ENCODE measurements at places on chromosomes 5 and 9.
A peak's percentile ranks its signal among the peaks of the same experiment; 100 is the strongest.

DNA sequence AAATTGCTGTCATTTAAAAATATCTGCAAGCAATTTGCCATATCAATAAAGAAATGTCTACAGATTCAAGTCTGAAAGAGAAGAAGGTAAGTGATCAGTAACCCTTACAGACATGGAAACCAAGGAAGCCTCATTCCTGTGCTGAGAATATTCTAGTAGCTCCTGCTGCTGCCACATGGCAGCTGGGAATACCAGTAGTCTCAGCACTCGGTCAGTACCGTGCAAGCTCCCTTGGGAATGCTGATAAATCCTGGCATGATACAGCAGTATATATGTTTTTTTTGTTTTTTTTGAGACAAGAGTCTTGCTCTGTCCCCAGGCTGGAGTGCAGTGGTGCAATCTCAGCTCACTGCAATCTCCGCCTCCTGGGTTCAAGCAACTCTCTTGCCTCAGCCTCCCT lies 27.9 kb downstream of the NANS start:
- no peak for DNase-seq

- no peak for DNase-seq
Observed at GRCh38 chr9:136345281-136346156, 18.0 kb downstream of the DNLZ start.

GRCh38 chr9:122572456-122572855 lies 10.7 kb downstream of the OR1L8 start:
- no peak for DNase-seq

DNA sequence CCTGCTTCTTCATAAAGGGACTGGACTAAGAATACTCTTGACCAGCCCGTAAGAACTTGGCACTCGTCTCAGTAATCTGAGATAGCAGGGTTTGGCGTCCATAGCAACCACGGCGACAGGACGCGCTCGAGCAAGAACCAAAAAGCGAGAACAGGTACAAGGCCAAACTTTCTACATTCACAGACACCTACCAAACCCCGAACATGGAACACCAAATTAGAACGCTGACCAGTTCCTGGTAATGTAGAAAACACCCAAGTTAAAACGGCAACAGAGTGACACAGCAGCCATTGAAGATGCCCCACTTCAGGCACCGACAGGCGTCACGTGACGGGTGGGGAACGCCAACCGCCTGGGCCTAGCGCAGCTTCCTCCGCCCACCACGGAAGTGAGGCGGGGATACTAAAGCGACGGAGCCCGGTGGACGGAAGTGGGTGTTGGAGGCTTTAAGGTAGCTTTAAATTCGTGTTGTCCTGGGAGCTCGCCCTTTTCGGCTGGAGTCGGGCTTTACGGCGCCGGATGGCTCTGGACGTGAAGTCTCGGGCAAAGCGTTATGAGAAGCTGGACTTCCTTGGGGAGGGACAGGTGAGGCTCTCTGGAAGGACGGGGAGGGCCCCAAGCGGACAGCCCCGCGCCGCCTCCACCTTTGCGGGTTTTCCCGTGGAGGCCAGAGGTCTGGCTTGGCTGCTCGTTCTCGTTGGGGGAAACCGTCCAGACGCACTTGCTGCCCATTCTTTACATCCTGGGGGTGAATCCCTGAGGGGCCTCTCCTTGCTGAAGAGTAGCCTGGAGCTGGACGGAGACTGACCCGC lies at the start of gene CDK7:
TSS of gene CDK7 (plus strand) at position 430 of the 812 bp plus-strand sequence. CDS start at position 520, 90 bp downstream.
- peak; percentile 85 for DNase-seq

DNA sequence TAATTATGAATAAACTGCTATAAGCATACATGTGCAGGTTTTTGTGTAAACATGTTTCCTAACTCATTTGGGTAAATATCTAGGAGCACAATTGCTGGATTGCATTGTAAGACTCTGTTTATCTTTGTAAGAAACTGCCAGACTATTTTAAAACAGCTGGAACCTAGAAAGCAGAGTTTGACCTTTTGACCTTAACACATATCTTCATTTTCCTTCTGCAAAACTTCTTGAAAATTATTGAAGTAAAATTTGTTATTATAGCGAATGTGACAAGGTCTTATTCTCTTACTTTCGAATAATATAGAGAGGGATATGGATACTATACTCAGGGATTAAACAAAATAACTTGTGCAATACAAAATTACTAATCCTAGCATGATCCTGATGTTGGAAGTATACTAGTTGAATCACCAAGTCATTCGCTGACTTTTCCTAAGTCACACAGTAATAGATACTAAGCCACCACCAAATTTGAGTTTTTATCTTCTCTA lies 3.2 kb upstream of the ANXA1 start:
- DNase-seq: no peak

DNA sequence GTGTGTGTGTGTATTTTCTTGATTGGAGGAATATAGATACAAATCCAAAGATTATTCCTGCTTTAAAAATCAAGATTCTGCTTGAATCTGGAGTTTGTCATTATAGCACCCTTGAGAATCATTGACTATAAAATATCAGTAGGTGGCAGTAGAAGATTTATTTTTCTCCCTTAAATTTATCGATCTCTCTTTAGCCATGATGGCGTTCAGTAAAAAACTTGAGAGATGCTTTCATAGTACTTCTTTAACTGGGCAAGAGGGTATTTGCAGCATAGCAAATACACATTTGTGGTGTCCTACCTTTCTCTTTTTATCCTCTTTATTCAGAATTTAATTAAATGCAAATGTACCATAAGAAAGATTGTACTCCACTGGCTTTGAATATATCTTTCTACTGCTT lies 307.7 kb downstream of the ADGRV1 start:
- no peak for DNase-seq

DNA sequence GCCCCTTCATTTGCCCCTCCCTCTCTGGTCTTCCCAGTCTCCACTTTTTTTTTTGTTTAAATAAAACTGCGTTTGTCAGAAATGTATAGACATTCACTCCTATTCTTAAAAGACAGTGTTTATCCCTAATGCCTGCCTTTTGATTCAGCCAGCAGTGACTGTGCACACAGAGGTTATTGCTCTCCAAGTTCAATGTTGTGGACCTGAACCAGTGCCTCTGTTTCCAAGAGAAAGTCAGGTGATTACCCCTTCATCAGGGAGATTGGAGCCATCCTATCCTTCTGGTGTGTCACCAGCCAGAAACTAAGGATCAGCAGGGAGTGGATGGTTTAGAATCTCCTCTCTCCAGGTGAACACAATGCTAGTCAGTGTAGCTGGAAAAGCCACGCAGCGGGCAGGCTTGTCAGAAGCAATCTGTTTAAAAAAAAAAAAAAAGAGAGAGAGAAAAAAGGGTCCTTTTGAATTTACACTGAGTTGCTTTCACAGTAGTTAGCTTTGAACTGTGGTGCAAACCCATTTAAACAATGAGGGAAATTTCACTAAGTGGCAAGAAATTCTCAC lies 167.5 kb upstream of the DMRT1 start:
- no peak for DNase-seq

DNA sequence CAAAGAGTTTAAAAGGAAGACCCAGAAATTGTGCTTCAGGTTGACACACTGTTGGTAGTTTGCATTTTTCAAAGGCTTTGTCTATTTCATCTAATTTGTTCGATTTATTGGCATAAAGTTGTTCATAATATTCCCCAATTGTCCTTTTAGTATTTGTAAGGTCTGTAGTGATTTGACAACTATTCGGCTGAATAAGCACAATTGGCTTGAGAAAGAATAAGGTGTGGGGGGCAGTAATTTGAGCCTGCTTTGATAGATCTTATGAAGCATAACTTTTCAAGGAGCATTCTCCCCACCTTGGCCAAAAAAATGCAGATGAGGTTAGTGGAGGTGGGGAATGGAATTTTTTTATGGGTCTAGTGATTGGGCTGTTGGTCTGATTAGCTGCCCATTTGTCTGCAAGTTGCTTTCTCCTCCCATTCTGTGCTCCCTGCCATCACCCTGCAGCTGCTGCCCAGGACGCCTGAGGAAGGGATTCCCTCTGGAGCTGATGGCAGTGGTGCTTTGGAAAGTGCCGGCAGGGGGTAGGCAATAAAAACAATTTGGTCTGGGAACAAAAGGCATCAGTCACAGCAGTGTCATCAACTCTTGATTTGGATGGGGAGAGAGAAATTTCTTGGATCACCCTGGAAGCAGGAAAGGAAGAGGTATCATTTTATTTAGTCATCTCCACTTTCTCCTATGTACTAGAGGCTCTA lies 26.6 kb downstream of the WNT8A start:
- DNase-seq: no peak

GRCh38 chr5:77143998-77144836 lies 57.1 kb upstream of the ZBED3 start:
- peak; percentile 48 for DNase-seq

- DNase-seq: no peak
Observed at GRCh38 chr5:124661317-124662141, 84.9 kb downstream of the ZNF608 start.

GRCh38 chr5:147576646-147577535 lies 67.0 kb upstream of the DPYSL3 start:
- peak; percentile 22 for DNase-seq

DNA sequence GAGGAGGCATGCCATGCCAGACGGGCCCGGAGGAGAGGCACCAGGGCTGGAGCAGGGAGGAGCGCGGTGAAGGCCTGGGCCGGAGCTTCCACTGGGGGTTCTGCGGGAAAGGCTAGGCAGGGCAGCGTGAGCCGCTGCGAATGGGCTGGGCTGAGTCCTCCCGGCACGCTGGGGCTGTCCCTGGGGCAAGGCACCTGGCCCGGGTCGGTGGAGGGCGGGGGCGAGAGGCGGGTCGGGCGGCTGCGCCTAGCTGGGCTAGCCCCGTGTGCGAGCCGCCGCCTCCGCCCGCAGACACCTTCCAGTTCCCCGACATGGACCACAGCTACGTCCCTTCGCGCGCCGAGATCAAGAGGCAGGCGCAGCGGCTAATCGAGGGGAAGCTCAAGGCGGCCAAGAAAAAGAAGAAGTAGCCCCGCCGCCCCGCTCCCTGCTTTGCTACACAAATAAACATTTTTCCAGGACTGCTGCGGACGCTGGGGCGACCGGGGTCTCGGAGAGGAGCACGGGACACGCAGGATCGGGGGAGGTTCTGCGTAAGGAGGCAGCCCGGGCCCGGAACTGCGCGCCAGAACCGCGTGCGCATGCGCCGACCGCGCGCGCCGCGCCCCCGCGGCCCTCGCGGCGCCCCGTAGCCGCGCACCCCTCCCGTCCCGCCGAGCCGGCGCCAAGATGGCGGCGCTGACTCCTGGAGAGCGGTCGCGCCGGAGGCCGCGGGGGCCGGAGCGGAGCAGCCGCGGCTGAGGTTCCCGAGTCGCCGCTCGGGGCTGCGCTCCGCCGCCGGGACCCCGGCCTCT lies at the start of gene RABL6:
TSS of gene RABL6 (plus strand) at position 668 of the 794 bp plus-strand sequence. CDS start 249 bp downstream, outside the sequence.
- DNase-seq: peak; percentile 62
